Epithelial cell of alveolus of lung (primary cell): ENCODE measurements at places on chromosomes 6 and 20. TPM values are rescaled to one million over a fixed set of nuclear protein-coding genes. Genes with fewer than 3 reads are reported as not detected.

SLC26A8 gene
- not detected in 2 replicates for total RNA-seq

ZC2HC1B gene
- not detected in 2 replicates for total RNA-seq

PROKR2 gene
- not detected in 2 replicates for total RNA-seq

UBD gene
- 0.13 TPM in 1 of 2 replicates, not detected in the other for total RNA-seq

ZSCAN23 gene
- 1.2 and 6.5 TPM in 2 replicates for total RNA-seq

PI3 gene
- total RNA-seq = not detected in 2 replicates

B3GAT2 gene
- under 0.01 TPM in 1 of 2 replicates, not detected in the other for total RNA-seq

STMND1 gene
- not detected in 2 replicates for total RNA-seq

LGSN gene
- total RNA-seq = not detected in 2 replicates

CST4 gene
- total RNA-seq = 0.78 TPM in 1 of 2 replicates, not detected in the other

GPLD1 gene
- 0.26 TPM in 1 of 2 replicates, not detected in the other for total RNA-seq

DDR1 gene
- total RNA-seq = 24.4 and 36.8 TPM in 2 replicates
